ENCODE measurements at places on chromosomes 3 and 15.

GRCh38 chr3:126394179-126394976 lies at the start of gene CFAP100:
Gene CFAP100, plus strand, starts transcription at chr3:126394909. Its CDS starts 1,092 bp downstream, at chr3:126396001.
- peak; percentile 8 for DNase-seq

DNA sequence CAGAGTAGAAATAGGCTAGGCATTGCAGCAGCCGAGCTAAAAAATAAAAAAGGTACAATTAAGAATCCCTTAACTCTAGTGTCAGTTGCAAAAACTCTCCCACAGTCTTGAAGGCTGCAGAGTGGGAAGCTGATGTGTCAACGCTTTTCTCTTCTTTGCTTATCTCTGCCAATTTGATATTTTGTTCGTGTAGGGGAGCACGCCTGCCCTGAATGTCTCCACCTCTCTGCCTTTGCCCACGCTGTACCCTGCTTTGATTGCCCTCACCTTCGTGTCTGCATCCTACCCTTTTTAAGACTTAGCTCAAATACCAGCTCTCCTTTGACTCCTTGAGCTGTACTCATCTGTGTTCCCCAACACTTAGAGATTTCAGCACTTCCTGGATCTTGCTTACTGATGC lies 155.4 kb upstream of the CADPS start:
- no peak for DNase-seq

GRCh38 chr3:99706410-99706809 lies 68.0 kb downstream of the COL8A1 start:
- DNase-seq: no peak

DNA sequence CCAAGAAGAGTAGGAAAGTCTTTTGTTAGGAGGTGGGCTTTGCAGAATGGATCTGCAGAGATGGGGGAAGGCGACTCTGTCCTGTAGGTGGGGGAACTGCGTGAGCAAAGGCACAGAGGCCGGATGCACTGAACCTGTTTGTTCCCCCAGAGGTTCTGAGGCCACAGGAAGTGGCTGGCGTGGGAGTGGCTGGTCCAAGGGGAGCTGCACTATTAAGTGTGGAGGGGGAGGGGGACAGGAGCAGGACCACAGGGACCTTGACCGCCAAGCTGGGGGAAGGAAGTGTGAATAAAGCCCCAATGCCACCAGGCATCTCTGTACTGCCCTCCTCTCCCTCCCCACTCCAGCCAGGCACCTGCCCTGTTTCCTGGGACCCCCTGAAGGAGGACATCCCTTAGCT lies 51.8 kb downstream of the CYP11A1 start:
- no peak for DNase-seq

DNA sequence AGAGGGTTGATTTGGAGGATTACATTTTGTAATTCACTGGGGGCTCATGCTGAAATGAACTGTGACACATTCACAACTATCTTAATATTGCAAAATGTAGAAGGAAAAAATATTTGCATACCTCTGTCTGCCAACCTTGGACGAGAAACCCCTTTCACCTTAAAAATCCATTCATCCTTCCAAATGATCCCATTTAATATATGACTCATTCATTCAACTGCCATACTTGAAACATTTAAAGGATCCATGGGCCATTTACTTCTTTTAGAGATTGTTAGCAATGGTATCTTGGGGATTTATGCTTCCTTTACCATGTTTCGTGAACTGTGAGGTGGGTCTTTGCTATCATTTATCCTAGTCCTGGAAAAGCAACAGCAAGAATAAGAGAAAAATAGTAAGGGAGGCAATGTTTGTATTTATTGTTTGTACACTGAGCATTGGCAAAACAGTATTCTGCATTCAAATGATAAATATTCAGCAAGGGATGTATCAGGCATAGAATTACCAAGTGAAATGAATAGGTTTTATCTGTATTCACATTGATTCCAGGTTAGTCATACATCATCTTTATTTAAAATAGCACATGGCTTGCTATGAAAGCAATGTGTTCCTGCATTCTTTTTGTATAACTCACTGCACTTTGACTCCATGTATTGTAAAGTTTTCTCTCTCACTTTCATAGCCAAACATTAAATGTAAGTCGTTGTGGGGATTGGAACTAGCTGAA lies 378.1 kb downstream of the NSUN3 start:
- no peak for DNase-seq

DNA sequence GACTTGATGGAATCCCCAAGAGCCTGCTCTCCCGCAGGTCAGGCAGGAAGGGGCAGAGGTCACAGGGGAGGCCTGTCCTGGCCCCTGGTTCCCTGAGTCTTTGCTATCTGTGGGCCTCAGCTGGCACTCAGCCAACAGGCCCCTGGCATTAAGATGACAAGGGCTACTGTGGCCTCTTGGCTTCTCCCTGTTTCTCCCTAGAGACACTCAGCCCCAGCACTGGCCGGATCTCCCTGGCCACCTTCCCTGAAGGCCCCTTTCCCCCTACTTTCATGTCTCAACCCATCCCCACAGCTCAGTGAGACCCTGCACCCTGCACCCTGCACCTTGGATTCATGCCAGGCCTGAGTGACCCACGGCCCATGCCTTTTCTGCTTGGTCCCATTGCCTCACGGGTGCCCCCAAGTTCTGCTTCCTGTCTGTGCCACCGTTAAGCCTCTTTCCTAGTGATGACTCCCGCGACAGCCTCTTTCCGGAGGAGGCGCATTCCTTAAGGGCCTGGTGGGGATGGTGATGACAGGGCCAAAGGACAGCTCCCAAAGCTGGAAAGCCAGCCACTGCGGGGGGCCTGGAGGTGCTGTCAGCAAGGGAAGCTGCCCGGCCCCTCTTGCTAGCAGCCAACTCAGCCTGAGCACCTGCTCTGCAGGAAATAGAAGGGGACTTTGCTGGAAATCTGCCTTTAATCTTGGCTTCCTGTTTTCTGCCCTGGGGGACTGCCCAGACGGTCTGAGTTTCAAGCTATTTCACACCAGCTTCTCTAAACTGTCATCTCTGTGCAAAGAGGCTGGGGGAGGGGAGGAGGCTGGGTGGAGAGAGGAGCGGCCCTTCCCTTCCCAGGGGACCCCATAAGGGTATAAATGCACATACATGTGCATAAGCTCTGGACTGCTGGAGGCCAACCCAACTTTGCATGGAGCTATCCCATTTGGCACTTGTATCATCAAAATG lies 4.8 kb upstream of the CSK start:
- DNase-seq: no peak

DNA sequence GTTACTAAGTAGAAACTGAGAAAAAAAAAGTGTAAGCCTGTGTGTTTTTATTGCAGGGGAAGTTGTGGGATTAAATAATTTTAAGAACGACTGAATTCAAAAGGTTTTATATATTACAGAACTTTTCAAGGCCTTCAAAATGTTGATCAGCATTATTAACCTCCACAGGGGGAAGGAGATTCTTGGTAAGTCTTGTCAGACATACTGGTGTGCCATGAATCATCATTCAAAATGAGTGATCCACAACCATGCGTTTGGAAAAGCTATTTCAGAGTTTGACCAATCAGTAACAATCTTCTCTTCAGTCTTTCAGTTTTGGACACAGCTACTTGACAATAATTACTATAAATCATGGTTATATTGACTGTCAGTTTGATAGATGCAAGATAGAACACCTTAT lies 70.2 kb downstream of the ADAMTS9 start:
- no peak for DNase-seq

- no peak for DNase-seq
Measured at GRCh38 chr15:51864408-51865056, 35.1 kb downstream of the TMOD3 start.

GRCh38 chr15:75830910-75831805 lies 12.1 kb upstream of the UBE2Q2 start:
- no peak for DNase-seq

- no peak for DNase-seq
Measured at GRCh38 chr15:66019368-66019767, 150.1 kb downstream of the RAB11A start.

DNA sequence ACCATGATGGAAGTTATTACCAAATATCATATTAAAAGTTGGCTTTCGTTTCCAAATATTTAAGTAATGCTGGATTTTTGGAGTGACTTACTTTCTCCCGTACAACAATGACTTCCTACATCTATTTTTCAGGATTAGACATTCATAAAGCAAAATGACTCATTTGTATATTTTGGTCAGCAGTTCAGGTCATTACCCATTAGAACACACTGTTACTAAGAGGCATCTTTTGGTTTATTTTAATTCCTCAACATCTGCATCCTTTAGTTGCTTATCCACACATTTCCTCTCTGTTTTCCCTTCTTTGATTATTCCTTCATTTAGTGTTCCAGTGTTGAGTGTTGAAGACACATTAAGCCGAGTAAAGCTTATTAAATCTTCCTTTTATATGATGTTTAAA lies 348.2 kb downstream of the NAALADL2 start:
- no peak for DNase-seq
